ENCODE measurements at places on chromosomes 16 and 17. TPM values are rescaled to one million over a fixed set of nuclear protein-coding genes. Genes with fewer than 3 reads are reported as not detected.
A peak's percentile ranks its signal among the peaks of the same experiment; 100 is the strongest.

GRCh38 chr16:3085868-3086595, 13.1 kb downstream of the ZSCAN10 start:
- H3K27me3 ChIP-seq: no peaks in the 10 kb centered on the region
- H3K4me1 ChIP-seq: no peaks in the 10 kb centered on the region
- no peaks in the 10 kb centered on the region for H3K36me3 ChIP-seq
- DNase-seq: no peak
- no peak overlapping the region for H3K27ac ChIP-seq

GRCh38 chr16:78050734-78051400, 28.5 kb downstream of the CLEC3A start:
- no peaks in the 10 kb centered on the region for H3K36me3 ChIP-seq
- H3K27me3 ChIP-seq: peaks cover 6% of the 10 kb centered on the region
- H3K4me3 ChIP-seq: no peak overlapping the region
- H3K4me1 ChIP-seq: no peaks in the 10 kb centered on the region
- no peak for DNase-seq
- no peak overlapping the region for H3K27ac ChIP-seq

DNA sequence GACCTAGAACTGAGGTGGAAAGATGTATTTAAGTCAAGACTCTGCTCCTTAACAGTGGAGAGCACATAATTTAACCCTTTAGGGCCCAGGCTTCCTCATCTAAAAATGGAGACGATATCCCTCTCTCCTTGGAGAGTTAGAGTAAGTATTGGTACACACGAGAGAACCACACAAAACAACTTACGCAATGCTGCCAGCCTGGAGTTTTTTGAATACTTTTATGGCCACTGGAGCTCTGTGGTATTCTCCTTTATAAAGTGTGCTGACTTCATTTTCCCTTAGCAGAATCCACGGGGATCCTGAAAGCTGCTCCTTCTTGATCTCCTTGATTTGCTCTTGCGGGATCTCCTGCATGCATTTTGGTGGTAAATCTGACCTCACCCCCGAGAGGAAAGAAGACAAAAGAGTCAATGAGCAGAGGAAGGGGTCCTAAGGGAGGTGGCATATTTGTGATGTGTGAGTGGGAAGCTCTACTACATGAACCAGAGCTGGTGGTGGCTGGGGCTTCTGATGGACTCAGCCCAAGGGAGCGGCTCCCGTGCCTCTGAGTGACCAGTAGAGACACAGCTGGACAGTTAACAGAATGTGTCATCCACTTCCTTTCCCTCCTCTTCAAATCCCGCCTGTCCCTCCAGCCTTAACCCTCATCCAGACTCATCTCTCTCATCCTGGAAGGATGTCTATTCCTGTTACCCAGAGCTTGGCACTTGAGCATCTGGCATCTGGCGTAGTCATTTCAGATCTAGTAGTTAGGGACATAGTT, 9.4 kb downstream of the MLKL start:
- no peak for DNase-seq
- H3K4me3 ChIP-seq: no peak overlapping the region
- H3K36me3 ChIP-seq: peaks cover 71% of the 10 kb centered on the region
- no peaks in the 10 kb centered on the region for H3K27me3 ChIP-seq
- H3K4me1 ChIP-seq: no peaks in the 10 kb centered on the region
- no peak overlapping the region for H3K27ac ChIP-seq

GRCh38 chr16:50915120-50915519, 173.2 kb downstream of the CYLD start:
- no peak overlapping the region for H3K4me3 ChIP-seq
- no peaks in the 10 kb centered on the region for H3K4me1 ChIP-seq
- no peak overlapping the region for H3K27ac ChIP-seq
- no peak for DNase-seq

DNA sequence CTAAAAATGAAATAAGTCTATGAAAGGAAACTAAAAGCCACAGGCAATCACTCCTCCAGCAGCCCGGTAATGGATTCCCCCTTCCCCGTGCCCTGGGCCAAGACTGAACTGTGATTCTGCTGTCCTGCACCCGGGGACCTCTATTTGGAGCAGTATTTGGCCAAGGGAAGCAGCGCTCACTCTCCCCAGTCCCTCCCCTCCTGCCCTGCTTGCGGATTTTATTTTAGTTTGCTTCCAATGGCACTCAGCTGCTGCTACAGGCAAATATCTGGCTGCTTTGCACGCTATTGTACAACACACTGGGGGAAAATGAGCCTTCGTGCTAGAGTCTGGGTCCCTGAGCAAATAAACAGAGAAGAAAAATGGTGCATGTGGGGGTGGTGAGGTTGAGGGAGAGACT, 975.7 kb upstream of the RBFOX1 start:
- H3K4me1 ChIP-seq: no peaks in the 10 kb centered on the region
- H3K36me3 ChIP-seq: no peaks in the 10 kb centered on the region
- H3K4me3 ChIP-seq: no peak overlapping the region
- DNase-seq: no peak
- H3K27me3 ChIP-seq: no peaks in the 10 kb centered on the region

DNA sequence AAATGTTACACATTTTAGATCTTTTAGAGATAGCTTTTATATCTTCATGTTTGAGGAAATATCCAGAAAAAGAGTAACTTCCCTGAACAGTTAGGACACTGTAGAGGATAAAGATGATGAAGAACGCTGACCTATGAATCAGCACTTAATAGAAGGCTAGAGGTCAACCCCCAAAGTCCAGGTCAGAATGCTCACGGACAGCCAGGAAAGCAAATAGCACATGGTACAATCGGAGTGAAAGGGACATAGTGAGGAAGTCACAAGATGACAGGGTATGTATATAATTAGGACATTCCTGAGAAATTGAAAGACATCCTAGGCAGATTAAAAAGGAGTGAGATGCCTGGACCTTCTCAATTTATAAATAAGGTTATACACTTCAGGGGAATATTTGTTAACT, 55.1 kb upstream of the CNTNAP4 start:
- no peaks in the 10 kb centered on the region for H3K4me1 ChIP-seq
- no peak overlapping the region for H3K4me3 ChIP-seq
- no peak for DNase-seq
- no peaks in the 10 kb centered on the region for H3K36me3 ChIP-seq

DNA sequence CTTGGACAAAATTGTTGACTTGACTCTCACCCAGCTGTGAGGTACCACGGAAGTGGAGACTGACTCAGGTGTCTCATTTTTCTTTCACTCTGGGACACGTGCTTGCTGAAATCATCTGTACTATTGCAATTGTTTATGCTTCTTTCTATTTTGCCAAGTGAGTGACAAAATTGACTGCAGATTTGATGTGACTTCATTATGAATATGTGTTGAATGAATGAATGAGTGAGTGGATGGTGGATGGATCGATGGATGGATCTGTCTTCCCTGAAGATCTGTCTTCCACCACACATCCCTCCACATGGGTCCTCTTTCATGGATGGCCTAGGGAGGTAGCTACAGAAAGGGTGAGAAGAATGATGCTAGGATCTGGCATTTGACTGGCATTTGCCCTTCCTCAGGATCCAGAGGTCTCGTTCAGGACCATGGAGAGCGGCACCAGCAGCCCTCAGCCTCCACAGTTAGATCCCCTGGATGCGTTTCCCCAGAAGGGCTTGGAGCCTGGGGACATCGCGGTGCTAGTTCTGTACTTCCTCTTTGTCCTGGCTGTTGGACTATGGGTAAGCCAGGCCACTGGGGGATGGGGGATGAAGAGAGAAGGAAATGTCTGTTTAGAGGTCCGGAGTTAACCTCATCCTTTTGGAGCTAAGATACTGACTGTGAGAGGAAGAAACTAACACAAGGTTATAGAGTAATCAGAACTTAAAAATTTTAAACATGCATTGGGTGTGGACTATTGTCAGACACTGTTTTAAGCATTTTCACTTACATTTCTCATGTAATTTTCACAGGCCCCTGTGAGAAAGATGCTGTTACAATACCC, 12.7 kb downstream of the SLC5A11 start:
- no peak overlapping the region for H3K4me3 ChIP-seq
- H3K4me1 ChIP-seq: peaks cover 6% of the 10 kb centered on the region
- H3K27ac ChIP-seq: no peak overlapping the region
- no peak for DNase-seq
- no peaks in the 10 kb centered on the region for H3K36me3 ChIP-seq
- H3K27me3 ChIP-seq: no peaks in the 10 kb centered on the region

DNA sequence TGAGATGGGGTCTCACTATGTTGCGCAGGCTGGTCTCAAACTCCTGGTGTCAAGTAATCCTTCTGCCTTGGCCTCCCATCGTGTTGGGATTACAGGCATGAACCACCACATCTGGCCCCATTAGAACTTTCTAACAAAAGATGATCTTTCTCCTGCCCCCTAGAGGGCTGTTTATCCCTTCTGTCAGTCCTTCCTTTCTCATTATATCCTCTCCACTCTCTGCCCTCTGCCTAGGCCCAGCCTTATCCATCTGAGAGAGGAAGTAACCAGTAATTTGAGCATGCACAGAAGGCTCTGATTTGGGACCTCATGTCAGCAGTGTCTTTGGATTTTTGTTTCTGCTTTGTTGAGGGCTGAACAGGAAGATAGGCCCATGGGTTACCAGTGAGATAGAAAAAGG, 4.4 kb upstream of the DHX40 start:
- no peak overlapping the region for H3K4me3 ChIP-seq
- no peaks in the 10 kb centered on the region for H3K27me3 ChIP-seq
- no peaks in the 10 kb centered on the region for H3K4me1 ChIP-seq
- H3K36me3 ChIP-seq: no peaks in the 10 kb centered on the region
- H3K27ac ChIP-seq: no peak overlapping the region

GRCh38 chr17:18267366-18267765, 6.9 kb downstream of the MIEF2 start:
- no peak for DNase-seq
- H3K27me3 ChIP-seq: no peaks in the 10 kb centered on the region
- peaks cover 63% of the 10 kb centered on the region for H3K36me3 ChIP-seq
- H3K4me3 ChIP-seq: no peak overlapping the region

GRCh38 chr17:7688808-7689316, 585 bp downstream of the WRAP53 start:
- peaks cover 19% of the 10 kb centered on the region for H3K4me1 ChIP-seq
- no peak for DNase-seq
- H3K4me3 ChIP-seq: peak overlapping the region; percentile 55

DNA sequence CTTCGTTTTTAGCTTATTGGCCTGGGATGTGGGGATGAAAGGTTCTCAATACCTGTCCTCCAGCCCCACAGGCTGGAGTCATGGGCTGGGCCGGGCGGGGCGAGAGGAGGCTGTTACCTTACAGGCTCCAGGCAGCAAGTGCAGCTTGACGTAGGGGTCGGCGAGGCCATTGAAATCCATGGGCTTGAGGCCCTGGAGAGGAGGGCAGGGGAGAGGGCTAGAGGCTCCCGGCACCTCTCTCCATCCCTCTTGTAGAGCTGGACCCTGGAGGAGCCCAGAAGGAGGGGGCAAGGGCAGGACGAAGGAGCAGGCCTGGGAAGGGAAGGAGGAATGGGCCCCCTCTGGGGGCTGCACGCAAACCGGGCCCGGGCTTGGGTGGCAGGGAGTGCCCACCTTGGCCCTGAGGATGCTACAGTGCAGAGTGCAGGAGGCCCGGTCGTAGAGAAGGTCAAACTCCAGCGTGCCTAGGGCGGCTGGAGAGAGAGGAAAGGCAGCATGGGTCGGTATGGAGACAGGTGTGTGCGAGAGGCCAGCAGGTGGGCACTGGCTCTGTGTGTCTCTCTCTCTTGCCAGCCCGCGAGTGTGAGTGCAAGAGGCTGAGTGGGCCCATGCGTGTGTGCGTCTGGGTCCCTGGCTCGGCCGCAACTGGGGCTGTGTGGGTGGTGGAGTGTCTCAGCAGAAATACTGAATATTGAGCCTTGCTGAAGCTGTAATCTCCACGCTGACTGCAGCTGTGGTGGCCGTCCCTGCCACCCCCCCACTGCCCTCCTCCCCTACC, 1.6 kb downstream of the DOC2A start:
- no peak for DNase-seq
- H3K27ac ChIP-seq: no peak overlapping the region
- peaks cover 41% of the 10 kb centered on the region for H3K27me3 ChIP-seq
- no peak overlapping the region for H3K4me3 ChIP-seq
- no peaks in the 10 kb centered on the region for H3K36me3 ChIP-seq
- peaks cover 9% of the 10 kb centered on the region for H3K4me1 ChIP-seq

PGAP3 gene
- total RNA-seq: 15.9 TPM

FOXN1 gene
- total RNA-seq: not detected

SRCIN1 gene
- 0.78 TPM for total RNA-seq

GNPTG gene
- 64.5 TPM for total RNA-seq

SAP30BP gene
- total RNA-seq: 107 TPM

KRTAP9-2 gene
- total RNA-seq: not detected

LCMT1 gene
- 56.4 TPM for total RNA-seq

SMIM5 gene
- 41.1 TPM for total RNA-seq
